ENCODE measurements at places on chromosomes 5 and 9.

- no peak for DNase-seq
Measured at GRCh38 chr9:83299094-83299493, 236.2 kb upstream of the RASEF start.

GRCh38 chr5:178428341-178429155 is 161.6 kb downstream of the COL23A1 start:
- no peak for DNase-seq

DNA sequence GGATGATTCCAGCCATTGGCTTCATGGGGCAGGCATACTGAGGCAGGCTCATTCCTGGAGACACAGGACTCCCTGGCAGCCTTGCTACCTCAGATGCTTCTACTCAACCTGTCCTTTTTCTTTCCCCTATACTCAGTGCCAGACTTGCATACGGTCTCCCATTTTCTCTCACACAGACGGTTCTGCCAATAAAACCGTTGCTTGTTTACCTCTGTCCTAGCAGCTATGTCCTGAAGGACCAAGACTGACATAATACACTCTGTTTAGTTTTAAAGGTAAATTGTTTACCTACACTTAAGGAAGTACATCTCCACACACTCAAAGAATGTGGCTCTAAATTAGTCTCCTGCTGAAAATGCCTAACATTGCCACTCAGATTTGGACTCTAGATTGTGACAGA is 151.0 kb upstream of the RFX3 start:
- DNase-seq: no peak

DNA sequence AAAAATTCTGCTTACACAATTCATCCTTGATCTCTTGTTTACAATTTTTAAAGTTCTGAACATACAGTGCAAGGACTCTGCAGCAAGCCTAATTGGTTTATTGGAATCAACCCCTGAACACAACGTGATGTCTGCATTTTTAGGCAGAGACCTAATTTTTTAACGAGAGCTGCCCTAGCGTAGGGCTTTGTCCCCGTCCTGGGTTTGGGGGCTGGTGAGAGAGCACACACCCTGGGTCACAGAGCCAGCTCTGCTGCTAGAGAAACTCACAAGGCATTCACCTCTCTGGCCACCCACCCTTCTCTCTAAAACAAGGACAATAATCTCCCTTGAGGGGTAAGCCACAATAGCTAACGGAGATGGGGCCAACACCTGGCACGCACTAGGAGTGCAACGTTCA is 28.2 kb downstream of the SH3PXD2B start:
- no peak for DNase-seq

Data from stimulated activated CD4-positive, alpha-beta T cell treated with anti-CD3 and anti-CD28 coated beads, TNF-alpha, amount 100 ng/mL, for 1 hour (primary cell).